ENCODE measurements at places on chromosomes 2 and 18.

- DNase-seq = peak; percentile 79
Observed at GRCh38 chr2:46748735-46749531, 166.7 kb downstream of the MCFD2 start.

DNA sequence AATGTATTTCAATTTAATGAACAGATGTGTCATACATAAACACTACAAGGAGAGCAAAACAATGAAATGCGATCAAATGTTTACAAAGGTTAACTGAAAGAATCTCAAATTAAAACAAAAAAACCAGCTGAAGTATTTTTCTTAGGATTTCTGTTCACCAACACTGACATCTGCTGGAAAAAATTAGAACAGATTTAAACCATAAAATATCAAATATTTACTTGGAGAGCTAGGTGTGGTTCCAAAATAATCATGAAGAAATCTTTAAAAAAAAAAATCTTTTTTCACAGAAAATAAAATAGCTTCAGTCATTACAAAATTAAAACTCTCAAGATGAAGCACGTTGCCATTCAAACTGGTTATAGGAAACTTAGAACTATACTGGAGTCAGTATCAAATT lies 13.8 kb downstream of the MMADHC start:
- DNase-seq = no peak

- no peak for DNase-seq
Observed at GRCh38 chr2:108367561-108368175, 10.1 kb upstream of the SULT1C4 start.

DNA sequence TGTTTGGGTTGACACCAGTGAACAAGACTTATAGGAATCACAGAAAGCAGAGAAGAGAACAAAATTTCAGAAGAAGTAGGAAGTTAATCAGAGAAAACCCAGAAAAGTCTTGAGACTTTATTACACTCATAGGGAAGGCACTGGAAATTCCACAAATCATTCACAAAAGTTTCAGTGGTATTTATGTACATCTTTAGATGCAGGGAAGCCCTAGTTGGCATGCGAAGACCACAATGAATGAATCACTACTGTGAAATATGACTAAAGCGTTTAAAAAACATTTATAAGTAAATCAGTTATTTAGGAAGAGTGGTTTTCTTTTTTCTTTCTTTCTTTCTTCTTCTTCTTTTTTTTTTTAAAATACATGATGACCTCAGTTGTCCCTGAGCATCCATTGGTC lies 105.1 kb downstream of the NUP35 start:
- DNase-seq = peak; percentile 36

DNA sequence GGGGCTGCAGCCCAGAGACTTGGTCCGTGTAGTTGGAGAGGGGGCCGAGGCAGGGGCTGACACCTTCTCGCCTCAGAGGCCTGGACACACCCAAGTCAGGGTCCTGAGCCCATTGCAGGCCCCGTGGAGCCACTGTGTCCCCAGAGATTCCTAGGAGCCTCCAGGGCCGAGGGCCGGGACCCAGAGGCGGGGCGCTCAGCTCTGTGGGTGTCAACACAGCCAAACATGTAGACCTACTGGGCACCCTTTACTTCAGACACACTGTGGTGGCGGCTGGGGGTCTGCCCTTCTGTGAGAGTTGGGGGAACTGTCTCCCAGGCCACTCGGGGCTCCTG lies 459 bp upstream of the ESPNL start:
- no peak for DNase-seq

- no peak for DNase-seq
Observed at GRCh38 chr2:36147670-36148390, 207.7 kb upstream of the CRIM1 start.

GRCh38 chr18:71371951-71372605 lies 1083.2 kb downstream of the SOCS6 start:
- DNase-seq = no peak

DNA sequence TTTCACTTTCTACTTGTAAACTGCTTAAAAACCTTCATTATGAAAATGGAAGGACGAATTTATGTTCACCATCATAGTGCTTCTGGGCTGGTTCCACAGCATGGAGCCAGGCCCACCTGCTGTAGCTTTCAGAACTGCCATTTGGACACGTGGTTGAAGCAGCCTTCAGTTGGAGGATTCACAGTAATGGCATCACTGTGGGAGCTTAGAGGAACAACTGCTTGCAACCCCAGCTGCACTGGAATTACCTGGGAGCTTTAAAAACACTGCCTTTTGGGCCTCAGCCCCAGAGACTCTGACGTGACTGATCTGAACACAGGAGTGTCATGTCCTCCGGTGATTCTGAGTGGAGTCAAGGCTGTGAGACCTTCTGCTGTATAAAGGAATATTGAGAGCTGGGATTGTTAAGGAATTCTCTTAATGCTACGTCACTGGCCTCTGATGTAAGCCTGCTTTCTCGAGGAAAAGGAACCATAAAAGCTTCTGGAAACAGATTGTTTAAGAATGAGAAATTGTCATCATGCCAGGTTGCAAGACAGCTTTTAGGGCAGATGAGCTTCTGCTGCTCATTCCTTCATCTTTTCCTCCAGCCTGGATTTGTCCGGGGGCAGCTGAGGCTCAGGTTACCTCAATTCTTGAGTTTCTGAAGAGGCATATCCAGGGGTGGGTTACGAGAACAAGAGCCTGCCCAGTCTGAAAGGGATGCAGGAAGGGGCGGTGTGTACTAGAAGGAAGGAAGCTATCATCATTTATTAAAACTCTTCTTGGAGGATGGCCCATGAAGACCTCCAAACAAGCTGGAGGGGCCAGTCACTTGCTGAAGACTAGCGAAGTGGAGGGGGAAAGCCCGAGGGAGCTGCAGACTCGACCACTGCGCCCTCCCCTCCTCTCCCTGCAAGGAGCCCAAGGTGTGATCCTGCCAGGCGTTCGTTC lies 1.3 kb upstream of the IL1R1 start:
- DNase-seq = no peak

- DNase-seq = no peak
Observed at GRCh38 chr2:120768112-120769048, 32.7 kb downstream of the GLI2 start.

DNA sequence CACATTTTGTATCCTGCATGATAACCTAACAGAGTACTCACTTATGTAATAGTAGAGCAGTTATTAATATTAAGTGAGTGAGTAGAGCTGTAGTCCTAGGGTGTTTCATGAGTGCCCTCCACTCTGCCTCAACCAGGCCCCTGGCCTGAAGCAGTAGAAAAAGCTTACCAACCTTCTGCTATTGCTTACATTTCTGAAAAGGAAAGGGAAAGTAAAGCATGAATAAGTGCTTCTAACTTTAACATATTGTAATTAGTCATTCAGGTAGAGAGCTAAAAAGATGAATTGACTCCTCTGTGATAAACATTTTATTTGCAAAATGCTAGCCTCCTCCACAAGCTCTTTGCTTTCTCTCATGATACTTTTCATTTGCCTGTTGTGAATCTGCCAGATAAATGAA lies 94.7 kb upstream of the RPE start:
- DNase-seq = no peak

- no peak for DNase-seq
Observed at GRCh38 chr2:191981706-191982105, 134.8 kb upstream of the CAVIN2 start.

DNA sequence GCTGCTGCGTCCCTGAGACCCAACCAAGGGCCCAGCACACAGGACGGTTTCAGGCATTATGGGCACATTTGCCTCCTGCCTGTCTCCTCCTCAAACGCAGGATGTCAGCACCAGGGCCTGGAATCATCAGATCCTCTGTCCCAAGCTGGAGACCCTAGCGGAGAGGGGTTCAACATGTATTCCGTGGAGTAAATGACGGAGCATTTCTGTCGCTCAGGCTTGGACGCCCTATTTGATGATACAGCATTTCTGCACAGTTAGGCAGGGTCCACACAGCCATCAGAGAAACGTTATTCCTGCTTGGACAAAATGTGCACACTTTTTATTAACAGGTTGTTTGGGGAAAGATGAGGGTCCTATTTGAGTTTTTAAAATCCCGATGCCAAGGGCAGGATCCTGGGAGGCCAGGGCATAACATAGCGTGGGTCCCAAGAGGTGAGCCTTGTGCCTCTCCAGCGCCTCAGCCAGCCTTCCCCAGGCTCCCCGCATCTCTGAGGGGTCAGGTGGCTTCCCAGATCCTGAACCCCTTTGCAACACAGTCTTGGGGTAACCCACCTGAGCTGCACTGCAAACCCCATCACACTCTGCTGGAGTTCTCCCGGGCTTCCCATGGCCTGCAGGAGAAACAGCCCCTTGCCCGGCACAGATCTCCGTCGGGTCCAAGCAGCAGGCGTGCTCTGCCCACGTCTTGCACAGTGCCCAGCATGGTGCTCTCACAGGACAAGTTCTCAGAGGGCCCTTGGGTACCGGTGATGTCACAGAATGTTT lies 319.7 kb upstream of the MYT1L start:
- DNase-seq = no peak

DNA sequence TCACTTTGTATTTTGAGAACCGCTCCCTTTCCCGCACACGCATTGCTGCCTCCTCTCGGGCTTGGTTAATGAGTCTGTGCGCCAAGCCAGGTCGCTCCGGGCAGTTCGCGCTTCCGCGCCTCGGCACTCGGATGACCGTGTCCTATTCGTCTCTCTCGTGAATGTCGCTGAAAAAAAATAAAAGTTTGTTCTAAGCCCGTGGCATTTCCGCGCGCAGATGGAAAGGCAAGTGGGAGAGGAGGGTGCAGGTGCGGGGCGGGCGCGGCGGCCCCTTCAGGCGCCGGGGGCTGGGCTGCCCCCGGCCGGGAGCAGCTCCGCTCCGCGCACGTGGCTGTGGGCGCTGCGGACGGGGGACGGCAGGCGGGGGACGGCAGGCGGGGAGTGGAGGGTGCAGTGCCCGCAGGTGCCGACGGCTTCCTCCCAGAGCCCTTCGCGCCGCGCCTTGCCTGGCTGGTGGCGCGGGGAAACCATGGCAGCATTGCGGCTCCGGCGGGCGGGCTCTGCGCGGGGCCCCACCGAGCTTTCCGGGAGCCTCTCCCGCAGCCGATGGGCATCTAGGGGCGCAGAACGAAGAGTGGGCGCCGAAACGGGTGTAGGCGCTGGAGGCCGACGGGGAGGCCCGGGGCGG lies 159.6 kb upstream of the SIX2 start:
- DNase-seq = no peak

DNA sequence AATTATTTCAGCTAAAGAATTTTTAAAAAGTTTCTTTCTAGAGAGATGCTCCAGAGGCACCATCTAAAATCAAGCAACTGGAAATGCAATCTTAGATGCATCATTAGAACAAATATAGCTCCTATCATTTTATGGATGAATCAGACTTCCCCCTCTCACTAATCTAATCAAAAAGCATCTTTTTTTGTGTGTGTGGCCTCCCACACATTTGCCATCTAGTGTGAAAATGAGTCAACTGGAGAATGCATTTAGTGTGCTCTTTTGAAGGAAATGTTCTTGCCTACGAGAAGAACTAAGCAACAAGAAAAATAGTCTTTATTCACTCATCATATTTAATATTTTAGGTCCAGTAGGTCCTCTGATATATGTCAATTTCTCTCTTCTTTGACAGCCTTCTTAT lies 39.5 kb upstream of the FIGN start:
- DNase-seq = peak; percentile 25
